ENCODE measurements at places on chromosomes 2 and 18.

DNA sequence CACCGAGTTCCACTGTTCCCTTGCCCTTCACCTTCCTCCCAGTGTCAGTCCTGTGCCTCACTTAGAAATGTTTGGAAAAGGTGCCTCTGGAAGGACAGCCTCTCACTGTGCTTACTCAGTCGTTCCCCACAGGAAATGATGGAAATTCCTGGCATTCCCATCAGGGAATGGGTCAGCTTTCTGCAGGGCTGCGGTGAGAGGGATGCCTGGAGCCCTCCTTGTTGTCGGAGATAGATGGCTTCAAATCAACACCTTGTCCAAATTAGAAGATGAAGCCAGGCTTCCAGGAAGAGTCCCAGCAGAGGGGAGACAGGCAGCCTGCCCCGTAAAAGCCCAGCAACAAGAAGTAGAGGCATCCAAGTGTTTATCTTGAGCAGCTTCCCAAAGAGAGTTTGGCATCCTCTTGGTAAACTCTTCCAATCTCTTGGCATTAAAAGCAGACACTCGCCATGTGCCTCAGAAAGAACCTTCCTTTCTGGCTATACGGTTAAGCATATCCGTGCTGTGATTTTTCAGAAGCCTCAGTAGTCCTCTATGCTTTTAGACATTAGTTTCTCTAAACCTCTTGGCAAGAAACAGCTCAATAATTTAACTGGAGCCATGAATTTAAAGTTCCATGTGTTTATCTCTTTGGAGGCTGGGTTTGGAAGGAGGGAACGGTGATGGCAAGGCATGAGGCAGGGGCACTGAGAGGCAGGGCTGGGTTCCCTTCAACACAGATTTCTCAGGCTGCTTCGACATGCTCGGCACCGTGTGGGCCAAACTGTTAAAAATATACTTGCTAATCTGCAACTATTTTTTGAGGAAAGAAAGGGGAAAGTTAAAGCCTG lies 25.1 kb downstream of the COLEC12 start:
- no peak for DNase-seq

GRCh38 chr2:211204456-211204855 lies 648.1 kb downstream of the CPS1 start:
- no peak for DNase-seq

DNA sequence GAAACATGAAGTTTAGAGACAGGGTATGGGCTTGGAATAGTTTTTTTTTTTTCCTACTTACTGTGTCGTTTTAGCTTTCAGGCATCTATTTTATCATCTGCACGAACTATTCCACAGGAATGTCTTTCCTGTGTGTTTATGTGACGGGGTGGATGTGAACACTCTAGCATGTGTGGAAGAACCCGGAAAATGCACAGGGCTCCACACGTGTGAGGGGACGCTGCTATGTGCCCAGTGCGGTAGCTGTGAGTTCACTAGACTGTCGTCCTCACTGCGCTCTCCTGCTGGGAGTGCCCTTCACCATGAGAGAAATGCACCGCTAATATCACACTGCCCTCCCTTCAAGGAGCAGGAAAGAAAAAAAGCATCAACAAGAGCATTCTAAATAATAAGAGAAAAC lies 250.8 kb upstream of the PXDN start:
- no peak for DNase-seq

DNA sequence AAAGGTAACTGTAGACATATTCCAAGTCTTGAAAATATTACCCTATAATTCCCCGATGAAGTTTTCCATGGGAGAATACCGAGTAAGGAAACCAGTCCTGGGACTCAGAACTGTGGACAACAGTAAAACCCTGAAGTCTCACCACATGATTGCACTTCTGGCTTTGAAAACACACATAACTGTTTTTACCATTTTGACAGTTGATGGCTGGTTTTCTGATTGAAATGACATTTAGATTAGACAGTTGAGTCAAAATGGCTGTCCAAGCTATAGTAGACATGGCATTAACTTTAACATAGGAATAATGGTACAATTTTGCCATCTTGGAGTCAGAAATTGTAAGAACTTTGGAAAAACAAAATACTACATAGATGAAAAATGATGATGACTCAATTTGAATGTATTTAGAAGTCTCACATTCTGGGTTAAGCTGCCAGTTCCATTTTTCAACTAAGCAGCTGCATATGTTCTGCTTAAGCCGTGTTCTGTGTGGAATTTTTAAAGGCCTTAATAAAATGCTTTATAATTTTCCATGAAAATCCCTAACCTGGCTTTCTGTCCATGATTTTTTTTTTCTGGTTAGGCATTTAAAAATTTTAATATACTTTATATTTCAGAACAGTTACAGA lies 38.3 kb upstream of the WIPF1 start:
- DNase-seq: no peak

GRCh38 chr2:46383113-46383395 lies 85.8 kb downstream of the EPAS1 start:
- no peak for DNase-seq

GRCh38 chr18:78769502-78770105 lies 210.0 kb upstream of the SALL3 start:
- DNase-seq: no peak

GRCh38 chr18:59671551-59671950 lies 25.7 kb downstream of the CCBE1 start:
- no peak for DNase-seq

DNA sequence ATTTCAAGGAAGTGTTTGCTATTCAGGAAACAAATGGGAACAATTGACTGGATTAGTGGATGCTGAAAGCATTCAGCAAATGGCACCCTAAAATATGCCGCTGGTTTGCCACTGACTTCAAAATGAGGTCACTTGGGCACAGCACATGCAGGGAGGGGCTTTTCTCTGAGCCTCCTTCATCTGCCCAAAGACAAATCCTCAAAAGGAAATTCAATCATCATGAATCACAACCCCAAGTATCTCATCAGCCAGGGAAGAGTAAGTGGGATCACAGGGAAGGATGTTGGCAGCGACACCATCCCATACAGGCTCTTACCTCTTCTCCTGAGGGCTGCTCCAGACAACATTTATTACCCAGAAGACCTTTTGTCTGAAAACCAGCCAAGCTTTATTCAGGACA lies 14.4 kb upstream of the SP140L start:
- no peak for DNase-seq

DNA sequence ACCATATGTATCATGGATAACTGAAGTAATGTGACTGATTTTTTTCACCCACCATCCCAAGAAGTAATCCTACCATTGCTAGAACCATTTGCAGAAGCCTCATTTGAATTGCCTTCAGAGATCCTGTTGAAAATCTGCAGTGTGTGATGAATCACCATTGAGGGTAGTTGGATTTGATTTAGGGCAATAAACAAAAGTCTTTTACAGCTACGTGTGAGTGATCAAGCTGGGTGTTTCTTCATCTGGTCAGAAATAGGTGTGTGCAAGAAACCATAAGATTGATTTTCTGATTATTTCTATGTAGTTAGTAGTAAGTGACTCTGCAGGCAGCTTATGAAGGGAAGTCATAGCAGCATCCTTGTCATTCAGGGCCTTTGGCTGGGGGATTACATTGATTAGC lies 159.6 kb downstream of the MGAT5 start:
- no peak for DNase-seq

GRCh38 chr18:29251681-29252080 lies 1074.8 kb upstream of the CDH2 start:
- DNase-seq: no peak

- DNase-seq: no peak
Observed at GRCh38 chr18:69217196-69218000, 183.3 kb upstream of the DOK6 start.

- DNase-seq: no peak
Observed at GRCh38 chr18:26729008-26729407, 136.5 kb downstream of the AQP4 start.

DNA sequence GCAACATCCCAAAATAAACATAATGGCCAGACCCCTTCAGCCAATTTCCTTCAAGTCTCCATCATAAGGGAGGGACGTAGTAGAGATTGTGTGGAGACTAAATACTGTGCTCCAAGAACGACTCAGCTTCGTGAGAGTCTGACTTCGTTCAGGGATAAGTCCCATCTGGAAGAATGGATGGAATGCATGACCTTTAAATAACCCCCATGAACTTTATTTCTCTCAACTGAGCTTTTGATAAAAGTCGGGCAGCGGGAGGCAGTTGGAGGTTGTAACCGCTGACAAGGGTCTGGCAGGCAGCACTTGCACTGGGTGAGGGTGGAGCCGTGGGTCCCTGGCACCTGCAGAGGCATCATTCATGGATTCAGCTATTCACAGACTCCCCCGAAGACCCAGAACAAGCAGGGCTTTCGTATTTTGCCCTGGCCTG lies 115.9 kb downstream of the ZFP36L2 start:
- no peak for DNase-seq

- DNase-seq: no peak
Observed at GRCh38 chr18:74514860-74515495, 18.8 kb downstream of the CNDP2 start.

GRCh38 chr2:220373878-220374277 lies 746.4 kb downstream of the SLC4A3 start:
- no peak for DNase-seq

DNA sequence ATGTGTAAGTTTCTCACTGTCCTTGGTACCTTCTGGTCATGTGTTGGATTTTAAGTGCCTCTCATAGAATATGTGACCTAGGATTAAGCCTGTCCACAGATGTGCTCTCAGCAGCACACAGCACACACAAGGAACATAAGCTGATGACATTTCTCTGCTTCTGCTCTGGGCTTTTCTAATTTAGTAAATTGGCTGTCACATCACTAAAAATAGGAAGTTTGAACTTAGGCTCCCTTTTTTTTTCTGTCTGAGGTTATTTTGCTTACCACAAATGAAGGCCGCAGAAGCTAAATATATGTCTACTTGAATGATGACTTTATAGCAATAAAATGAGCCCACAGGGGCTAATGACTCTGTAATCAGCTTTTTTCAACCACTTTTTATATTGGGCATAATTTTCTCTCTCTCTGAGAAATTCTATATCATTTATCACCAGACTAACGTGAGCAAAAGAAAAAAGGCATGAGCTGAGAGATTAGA lies 150.2 kb upstream of the KLHL14 start:
- no peak for DNase-seq

- DNase-seq: no peak
Observed at GRCh38 chr2:217798191-217798590, 204.6 kb downstream of the TNS1 start.

DNA sequence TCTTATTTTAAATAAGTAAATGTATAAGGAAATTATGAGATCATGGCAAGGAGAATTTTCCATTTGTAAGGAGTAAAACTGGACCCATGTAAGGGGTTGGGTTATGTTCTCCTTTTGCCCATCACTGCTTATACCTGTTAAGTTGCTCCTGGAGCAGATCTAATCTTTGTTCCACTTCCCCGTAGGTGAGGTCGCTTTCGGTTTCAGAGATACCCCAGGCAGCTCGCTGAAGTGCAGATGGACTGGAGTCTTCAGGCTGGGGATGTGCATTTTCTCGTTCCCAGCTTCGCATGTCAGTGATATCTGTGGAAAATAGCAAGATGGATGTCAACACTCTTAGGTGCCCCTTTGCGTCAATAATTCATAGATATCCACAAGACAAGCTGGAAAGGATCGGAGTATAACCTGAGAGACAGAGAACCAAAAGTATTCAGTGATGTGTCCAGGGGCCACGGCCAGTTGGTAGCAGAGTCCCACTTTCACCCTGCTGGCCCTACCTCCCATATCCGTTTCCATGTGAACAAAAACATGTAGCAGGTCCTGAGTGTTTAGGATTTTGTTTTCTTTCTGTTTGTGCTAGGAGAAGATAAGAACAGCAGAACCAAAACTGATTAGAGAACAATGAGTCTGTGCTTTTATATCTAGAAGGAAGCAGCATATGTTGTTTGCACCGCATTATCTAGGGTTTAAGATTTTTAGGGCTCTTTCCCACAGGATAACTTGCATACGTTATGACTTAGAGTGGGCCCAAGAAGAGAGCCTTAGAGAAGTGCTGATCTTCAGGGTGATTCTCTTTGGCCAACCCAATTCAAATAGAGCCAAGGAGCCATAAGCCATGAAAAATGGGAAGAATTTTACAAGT lies 36.0 kb downstream of the GCA start:
- no peak for DNase-seq

GRCh38 chr2:67579806-67580205 lies 182.7 kb downstream of the ETAA1 start:
- DNase-seq: no peak

GRCh38 chr18:62807396-62807795 lies 92.1 kb downstream of the PHLPP1 start:
- DNase-seq: no peak

- DNase-seq: peak; percentile 29
Observed at GRCh38 chr2:20282916-20283592, 58.1 kb upstream of the SDC1 start.

DNA sequence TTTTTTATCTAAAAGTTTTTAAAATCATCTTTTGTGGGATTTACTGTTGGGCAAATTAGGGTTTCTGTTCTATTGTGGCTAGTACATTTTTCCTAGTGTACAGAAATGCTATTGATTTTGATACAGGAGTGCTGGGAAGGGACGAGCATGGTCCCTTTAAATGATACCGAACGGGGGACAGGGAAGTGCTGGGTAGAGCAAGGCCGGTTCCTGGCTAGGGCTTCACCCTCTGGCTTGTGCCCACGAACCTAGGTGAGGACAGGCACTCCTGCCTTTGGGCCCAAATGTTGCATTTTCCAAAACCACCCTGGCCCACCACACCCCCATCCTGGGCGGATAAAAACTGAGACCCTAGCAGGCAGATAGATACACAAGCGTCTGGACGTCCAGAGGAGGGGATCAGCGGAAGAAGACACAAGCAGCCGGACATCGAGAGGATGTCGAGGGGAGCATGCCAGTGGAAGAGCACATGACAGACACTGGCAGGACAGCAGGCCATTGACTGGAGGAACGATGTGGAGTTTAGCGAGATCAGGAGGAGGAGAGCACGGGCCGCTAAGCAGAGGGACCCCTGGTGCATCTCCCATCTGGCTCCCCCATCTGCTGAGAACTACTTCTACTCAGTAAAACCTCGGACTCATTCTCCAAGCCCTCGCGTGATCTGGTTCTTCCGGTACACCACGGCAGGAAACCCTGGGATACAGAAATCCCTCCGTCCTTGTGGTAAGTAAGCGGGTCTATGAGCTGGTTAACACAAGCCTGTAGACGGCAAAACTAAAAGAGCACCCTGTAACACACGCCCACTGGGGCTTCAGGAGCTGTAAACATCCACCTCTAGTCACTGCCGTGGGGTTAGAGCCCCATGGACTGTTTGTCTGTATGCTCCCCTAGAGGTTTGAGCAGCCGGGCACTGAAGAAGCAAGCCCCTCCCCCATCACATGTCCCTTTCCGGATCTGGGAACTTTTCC lies 13.5 kb upstream of the CALCRL start:
- peak; percentile 29 for DNase-seq

- no peak for DNase-seq
Observed at GRCh38 chr2:43727634-43728014, 46.2 kb upstream of the DYNC2LI1 start.

Measured in mucosa of gallbladder (tissue), 1 donor.